ENCODE measurements at places on chromosomes 2 and 18.

DNA sequence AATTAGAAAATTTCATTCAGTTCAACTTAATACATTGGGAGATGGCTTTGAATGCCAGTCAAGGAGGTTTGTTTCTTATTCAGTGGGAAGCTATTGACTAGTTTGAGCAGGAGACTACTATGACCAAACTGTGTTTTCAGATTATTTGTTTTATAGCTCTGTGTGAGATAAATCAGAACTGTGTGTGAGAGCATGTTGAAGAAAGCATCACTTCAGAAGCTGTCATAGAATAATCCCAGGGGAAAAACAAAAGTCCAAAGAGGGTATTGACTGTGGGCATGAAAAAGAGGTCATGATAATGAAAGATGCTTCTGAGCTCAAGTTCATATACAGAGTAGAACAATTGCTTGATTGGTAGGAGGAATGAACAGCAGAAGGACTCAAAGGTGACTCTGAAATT, 160.6 kb downstream of the MAP2 start:
- no peak for DNase-seq

DNA sequence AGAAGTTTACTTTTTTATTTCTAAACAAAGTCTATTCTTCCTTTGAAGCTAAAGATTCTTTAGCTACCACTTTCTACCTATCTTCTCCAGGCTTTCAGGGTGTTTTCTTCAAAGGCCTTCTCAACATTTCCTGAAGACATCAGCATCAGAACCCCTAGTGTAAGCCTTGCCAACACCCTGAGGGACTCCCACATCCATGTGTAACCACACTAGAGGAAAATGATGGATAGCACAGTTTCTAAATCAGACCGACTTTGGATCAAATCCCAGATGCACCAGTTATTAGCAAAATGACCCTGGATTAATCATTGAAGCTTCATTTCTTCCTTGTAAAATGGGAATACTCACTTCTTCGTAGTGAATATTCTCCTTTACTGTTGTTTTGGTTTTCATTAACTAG, 4.7 kb upstream of the TTN start:
- no peak for DNase-seq

GRCh38 chr2:8298783-8299182, 383.1 kb upstream of the ID2 start:
- DNase-seq: no peak

GRCh38 chr2:135709992-135710391, 31.7 kb upstream of the UBXN4 start:
- peak; percentile 72 for DNase-seq

- DNase-seq: no peak
Observed at GRCh38 chr18:55105873-55106272, 146.6 kb upstream of the CCDC68 start.

- DNase-seq: no peak
Observed at GRCh38 chr2:57205241-57205640, 841.4 kb upstream of the VRK2 start.

DNA sequence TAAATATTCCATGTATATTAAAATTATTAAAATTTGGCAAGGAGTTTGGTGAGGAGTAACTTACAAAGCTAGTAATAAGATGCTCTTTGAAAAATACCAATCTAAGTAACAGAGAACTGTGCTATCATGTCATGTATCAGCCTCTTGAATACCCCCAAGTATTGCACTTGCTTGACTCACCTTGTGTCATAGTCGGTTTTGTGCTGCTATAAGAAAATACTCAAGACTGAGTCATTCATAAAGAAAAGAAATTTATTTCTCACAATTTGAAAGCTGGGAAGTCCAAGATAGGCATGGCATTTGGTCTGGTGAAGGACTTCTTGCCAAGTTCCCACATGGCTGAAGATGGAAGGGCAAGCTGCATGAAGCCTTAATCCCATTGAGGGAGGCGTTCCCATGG, 179.2 kb downstream of the MEMO1 start:
- DNase-seq: no peak

- DNase-seq: no peak
Observed at GRCh38 chr18:49520661-49521145, 33.7 kb upstream of the C18orf32 start.

- DNase-seq: no peak
Observed at GRCh38 chr2:134836986-134837385, 1.4 kb upstream of the ACMSD start.

DNA sequence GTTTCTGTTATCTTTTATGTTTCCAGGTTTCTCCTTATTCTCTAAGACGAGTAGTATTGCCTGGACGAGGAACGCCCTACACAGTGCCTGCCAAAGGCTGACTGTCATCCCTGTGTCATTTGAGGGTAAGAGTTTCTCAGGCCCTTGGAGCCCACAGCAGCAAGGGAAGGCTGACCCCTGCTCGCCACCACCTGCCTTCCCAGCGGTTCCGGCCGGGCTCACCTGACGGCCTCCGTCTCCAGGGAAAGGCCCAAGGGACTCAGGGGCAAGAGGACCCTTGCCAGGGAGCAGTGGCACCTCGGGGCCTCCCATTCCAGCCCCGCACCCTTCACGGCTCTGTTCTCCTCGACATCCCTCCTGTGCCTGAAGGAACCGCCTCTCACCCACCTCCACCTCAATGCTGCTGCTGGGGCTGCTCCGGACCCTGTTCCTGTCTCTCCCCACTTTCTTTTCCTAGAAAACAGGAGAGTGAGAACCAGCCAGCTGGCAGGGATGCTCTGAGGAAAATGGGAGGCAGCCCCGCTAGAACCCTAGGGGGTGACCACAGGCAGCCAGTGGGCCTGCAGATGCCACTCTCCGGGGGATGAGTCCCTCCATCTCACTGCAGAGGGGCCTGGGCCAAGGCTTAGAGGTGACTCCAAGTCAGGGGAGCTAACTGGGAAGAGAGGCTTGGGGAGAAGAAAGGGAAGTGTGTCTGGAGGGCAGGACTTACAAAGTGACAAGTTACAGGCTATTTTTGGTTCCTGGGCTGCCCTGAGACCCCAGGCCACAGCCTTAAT, 1.9 kb downstream of the LIMS2 start:
- DNase-seq: no peak

DNA sequence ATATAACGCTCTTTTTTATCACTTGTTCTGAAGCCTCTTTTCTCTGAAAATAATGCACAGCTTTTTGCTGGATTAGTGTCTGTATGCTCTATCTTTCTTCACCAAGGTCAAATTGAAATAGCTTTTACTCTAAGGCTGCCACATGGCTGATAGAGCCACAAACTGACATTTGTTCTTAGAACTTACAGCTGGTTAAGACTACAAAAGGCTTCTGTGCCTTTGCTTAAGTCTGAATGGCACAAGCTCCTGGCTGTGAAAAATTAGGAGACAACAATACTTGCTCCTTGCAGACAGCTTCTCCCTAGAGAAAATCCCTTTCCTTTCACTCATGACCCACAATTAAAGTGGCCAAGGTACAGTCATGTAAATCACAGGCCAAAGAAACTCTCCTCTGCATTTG, 515.3 kb downstream of the DSC3 start:
- no peak for DNase-seq

GRCh38 chr2:209570194-209570593, 146.3 kb downstream of the MAP2 start:
- no peak for DNase-seq

- DNase-seq: peak; percentile 38
Observed at GRCh38 chr2:147500229-147500628, 344.6 kb upstream of the ACVR2A start.

DNA sequence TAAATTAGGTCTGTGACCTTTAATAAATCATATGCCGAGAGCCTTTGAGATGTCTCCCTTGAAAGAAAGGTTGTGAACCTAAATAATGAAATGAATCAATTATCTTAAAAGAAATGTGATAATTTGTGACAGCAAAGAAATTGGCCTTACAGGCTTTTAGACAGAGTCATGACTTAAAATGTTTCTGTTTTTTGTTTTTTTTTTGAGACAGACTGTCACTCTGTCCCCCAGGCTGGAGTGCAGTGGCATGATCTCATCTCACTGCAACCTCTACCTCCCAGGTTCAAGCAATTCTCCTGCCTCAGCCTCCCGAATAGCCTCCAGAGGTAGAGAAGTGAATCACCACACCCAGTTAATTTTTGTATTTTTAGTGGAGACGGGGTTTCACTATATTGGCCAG, 898.0 kb downstream of the CNTNAP5 start:
- no peak for DNase-seq

- DNase-seq: peak; percentile 84
Observed at GRCh38 chr18:22930089-22930713, 2.9 kb upstream of the RBBP8 start.

- no peak for DNase-seq
Observed at GRCh38 chr2:33391529-33392255, 84.8 kb upstream of the RASGRP3 start.

GRCh38 chr2:44324971-44325426, 36.3 kb downstream of the PREPL start:
- no peak for DNase-seq

DNA sequence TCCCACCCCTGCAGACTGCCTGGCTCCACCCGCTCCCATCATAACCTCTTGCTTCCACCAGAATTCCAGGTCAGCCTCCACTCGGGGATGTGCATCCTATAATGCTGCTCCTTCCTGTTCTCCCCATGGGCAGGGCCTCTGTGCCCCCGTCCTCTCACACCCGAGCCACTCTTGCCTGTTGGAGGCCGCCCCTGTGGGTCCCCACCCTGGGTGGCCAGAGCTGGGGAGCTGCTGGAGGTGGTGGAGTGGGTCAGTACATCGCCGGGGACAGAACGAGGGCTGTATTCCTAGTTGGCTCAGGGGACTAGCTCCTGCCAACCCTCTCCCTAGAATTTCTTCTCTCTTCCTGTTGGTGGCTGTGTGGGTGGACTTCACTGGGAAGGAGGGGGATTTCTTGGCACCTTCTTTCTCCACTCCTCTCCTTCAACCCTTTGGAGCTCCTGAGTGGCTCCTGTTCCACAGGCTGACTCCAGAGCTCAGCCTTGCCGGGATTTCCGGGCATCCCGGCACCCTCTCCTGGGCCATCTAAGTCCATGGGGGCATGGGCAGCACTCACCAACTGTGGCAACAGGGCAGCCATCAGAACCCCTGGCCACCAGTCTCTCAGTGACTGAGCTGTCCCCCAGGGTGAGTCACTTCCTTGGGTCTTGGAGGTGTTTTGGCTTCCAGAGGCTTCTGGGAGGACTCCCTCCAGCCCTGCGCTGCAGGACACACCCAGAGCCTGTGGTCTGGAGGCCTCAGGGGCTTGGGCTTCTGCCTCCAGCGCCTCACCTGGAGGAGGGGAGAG, 88.2 kb upstream of the MCFD2 start:
- DNase-seq: no peak

GRCh38 chr2:194697439-194697838, 959.6 kb upstream of the SLC39A10 start:
- no peak for DNase-seq

- no peak for DNase-seq
Observed at GRCh38 chr2:80348953-80349352, 44.4 kb upstream of the LRRTM1 start.

GRCh38 chr2:8549942-8550341, 131.9 kb upstream of the ID2 start:
- DNase-seq: no peak

- DNase-seq: no peak
Observed at GRCh38 chr18:13513481-13513880, 212.9 kb downstream of the FAM210A start.

GRCh38 chr2:47043891-47044239, 111.2 kb downstream of the STPG4 start:
- DNase-seq: no peak

DNA sequence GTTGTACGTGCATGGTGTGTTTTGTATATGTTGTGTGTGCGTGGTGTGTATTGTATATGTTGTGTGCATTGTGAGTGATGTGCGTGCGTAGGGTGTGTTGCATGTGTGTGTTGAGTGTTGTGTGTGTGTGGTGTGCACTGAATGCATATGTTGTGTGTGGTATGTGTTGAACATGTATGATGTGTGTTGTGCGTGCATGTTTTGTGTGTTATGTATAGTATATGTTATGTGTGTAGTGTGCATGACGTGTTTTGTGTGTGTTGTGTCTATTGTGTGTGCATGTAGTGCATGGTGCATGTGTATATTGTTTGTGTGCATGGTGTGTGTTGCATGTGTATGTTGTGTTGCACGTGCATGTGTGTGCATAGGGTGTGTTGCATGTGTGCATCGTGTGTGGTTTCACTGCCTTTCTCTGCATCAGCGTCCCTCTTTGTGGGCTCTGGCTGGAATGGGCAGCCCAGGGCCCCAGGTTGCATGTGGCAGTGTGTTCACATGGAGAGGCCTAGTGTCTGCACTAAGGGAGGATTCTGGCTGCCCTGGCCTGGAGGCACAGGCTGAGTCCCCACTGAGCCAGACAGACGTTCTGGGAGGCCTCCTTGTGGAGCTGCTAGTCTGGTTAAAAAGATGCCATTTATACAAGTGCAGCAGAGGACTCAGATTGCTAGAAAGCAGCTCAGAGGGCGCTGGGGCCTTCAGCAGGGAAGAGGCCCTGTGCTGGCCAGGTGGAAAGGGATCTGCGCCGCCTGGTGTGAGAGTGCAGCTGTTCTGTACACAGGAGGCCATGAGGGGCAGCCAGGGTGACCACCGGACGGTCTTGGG, 107.2 kb downstream of the FAM168B start:
- no peak for DNase-seq

- DNase-seq: no peak
Observed at GRCh38 chr2:190965580-190966222, 48.3 kb downstream of the STAT1 start.

GRCh38 chr2:80361904-80362303, 57.4 kb upstream of the LRRTM1 start:
- DNase-seq: no peak

GRCh38 chr18:34153711-34154110, 71.0 kb downstream of the NOL4 start:
- no peak for DNase-seq

GRCh38 chr2:733495-733894, 56.3 kb upstream of the TMEM18 start:
- no peak for DNase-seq

DNA sequence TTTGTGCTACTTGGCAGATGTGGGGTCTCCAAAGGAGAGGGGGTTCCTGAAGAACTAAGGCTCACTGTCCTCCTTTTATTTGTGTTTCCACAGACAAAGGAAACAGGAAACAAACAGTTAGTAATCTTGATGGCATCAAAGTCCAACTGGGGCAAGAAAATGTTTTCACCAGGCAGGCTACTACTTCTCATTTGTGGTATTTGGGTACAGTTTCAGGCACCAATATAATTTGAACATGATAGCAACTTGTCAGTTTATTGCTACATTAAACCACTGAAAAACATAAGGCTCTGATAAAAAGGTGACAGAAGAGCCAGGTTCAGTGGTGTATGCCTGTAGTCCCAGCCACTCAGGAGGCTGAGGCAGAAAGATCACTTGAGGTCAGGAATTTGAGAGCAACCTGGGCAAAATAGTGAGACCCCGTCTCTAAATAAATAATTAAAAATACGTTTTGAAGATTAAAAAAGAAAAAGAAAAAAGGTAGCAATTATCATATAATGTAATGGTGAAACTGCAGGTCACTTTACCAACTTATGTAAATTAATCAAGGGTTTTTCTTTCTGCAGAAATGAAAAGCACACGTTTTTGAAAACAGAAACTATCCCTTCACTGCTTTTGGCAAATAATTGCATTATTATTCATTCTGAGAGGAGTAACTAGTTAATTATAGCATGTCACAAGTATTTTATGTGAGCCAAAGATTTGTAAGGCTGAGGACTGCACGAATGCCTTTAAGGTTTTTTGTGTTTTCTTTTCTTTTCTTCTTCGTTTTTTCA, 157.5 kb upstream of the CAVIN2 start:
- no peak for DNase-seq

- DNase-seq: no peak
Observed at GRCh38 chr2:53829273-53829979, 30.3 kb downstream of the GPR75 start.

All from CD4-positive, alpha-beta T cell treated with Interleukin-10 for 1 hour (primary cell).